ENCODE measurements at places on chromosomes 7 and 10.

- no peak for DNase-seq
These were observed 435.9 kb upstream of the PHF14 start for GRCh38 chr7:10537764-10538163.

GRCh38 chr7:122329145-122329802 lies 24.7 kb upstream of the FEZF1 start:
- DNase-seq, result no peak

DNA sequence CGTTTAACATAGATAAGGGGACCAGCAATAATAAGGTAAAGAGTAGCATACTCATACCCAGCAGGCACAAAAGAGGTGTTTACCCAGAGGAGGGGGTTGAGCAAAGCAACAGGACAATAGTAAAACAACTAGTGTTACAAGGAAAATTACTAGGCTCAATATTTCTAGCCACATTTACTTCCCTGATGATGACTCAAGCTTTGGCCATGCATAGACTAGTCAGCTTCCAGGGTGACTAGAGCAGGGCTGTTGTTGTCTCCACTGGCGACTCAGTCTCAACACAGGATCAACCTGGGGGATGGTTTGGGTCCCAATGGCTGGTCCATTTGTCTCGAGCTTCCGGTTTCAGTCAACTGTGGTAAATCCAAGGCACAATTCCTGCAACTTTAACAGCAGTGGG lies 217.7 kb upstream of the KCND2 start:
- no peak for DNase-seq

- DNase-seq, result no peak
These were observed 7.7 kb downstream of the VWA2 start for GRCh38 chr10:114246679-114247305.

DNA sequence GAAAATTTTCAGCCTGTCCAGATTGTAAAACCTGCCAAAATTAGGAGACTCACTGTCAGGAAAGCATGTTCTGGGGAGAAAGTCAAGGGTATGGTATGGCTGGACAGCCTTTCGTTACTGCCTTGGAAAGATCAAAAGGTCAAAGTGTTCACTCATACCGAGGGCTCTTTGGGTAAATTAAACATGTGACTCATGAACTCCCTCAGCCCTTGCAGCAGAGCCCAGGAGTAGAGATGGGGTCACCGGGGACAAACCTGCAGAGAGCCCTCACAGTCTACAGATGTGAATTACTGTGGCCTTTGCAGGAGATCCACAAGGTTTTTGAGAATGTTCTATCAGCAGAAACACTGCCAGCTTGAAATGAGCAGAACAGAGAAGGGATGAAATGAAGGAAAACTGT lies 275.7 kb downstream of the KLF6 start:
- no peak for DNase-seq

- DNase-seq, result peak; percentile 74
These were observed 290.7 kb downstream of the CCDC3 start for GRCh38 chr10:12710594-12711349.

DNA sequence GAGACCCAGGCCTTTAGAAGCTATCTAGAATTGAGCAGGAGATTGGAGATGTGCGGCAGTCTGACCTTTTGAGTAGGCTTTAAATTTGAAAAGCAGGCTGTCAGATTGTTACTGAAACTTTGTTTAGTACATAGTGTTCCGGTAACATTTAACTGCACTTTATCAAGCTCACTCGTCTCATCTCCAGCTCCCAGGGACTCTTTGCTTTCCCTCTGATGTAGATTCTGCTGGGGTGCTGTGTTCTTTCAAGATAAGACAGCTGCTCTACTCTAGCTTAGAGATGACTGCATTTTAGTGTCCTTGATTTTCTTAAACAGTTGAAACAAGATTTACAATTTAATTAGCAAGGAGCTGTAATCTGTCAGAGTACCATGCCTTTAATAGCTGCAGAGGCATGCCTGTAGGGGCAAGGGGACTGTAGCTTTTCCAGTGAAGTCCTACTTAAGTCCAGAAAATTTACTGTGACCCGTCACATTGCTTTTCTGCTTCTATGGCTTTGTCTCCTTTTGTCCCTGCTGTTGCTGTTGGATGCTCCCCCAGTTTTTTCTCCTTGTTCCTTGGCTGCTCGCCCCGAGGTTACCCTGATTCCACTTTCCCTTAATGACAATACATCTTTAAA lies 56.4 kb upstream of the MTPN start:
- DNase-seq, result no peak

- no peak for DNase-seq
These were observed 307.6 kb downstream of the FRMD4A start for GRCh38 chr10:14022954-14023672.

DNA sequence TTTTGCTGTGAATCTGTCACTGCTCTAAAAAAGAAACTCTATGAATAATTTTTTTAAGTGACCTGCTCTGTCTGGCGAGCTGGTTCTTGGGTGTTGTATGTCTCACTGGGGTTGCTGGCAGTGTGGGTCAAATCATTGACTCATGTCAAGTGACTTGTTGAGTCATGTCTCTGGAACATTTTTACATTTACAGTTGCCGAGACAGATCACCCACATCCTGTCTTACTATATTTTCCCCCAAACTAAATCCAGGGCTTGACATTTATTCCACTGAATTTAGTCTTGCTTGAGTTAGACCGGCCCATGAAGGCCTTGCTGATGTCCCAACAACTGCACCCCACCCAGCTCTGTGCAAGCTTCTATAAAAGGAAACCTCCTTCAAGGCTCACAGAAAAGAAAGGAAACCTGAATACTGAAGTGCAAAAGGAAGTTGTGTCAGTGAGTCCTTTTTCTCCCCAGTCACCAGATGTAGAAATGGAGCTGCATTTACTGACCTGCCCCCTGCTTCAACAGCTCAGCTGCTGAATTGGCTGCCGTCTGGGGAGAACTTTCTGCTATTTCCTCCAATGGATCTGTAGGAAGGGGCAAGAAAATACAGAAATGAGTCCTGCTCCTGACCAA lies 290.3 kb downstream of the TNS3 start:
- DNase-seq, result peak; percentile 10

- DNase-seq, result no peak
These were observed 133.1 kb upstream of the NPS start for GRCh38 chr10:127415901-127416581.

DNA sequence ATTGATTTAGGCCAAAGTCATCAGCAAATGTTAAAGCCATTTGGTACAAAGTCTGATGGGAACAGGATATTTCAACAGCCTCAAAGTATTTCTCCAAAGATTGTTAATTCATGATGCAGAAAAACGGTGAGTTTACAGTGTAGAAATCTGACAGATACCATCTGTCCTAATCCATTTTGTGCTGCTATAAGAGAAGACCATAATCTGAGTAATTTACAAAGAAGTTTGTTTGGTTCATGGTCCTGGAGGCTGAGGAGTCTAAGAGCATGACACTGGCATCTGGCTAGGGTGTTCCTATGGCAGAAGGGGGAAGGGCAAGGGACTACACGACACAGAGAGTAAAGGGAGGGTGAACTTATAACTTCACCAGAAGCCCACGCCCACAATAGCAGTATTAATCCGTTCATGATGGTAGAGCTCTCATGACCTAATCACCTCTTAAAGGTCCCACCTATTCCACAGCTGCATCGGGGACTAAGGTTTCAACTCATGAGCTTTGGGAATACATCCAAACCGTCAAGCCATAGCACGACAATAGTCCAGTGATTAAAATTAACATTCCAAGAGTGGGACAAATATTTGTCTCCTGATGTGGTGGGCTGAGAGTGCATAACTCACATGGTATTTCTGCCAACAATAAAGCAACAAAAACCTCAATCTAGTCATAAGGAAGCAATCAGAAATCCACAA lies 298.6 kb upstream of the AKR1E2 start:
- no peak for DNase-seq

DNA sequence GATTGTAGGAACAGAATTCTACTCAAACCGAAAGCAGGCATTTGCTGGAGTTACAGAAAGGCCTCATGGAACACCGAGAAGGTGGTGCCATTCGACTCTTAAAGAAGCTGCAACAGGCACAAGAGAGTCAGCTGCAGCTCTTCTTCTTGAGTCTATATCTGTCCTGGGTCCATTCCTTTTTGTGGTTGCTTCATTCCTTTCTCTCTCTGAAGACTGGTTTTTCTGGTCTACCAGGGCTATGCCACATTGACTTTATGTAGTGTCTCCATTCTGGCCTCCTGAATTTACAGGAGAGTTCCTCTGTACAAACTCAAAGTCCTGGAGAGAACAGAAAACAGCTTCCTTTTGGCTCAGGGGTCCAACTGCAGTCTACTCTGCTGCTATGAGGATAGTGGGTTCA lies 132.8 kb downstream of the CFTR start:
- DNase-seq, result no peak

GRCh38 chr10:66301078-66301477 lies 624.8 kb upstream of the LRRTM3 start:
- DNase-seq, result no peak

- DNase-seq, result no peak
These were observed 48.3 kb downstream of the PNLIPRP2 start for GRCh38 chr10:116669080-116669479.

DNA sequence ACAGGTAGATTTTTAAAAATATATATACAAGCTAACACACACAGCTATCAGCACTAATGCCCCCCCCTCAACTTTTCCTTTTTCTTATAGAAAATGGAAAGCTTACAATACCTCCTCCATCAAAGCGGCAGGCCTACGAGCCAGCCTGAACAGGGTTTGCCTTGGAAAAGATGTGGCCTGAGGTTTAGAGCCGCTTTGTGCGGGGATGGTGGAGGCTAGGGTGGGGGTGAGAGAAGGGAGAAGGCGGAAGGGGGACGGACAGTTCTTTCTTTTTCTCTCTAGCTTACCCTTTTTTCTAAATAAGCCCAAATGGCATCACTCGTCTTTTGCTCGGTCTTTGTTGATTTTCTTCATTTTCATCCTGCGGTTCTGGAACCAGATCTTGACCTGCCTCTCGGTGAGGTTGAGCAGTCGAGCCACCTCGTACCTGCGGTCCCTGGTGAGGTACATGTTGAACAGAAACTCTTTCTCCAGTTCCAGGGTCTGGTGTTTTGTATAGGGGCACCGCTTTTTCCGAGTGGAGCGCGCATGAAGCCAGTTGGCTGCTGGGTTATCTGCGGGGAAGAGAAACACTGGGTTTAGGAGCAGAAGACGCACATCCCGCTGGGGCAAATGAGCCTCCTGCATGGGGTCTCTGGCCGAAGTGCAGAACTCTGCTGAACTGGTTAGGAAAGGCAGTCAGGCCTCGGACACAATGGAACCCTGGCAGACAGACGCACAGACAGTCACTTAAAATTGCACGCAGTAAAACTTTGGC lies 1.9 kb downstream of the HOXA9 start:
- no peak for DNase-seq

DNA sequence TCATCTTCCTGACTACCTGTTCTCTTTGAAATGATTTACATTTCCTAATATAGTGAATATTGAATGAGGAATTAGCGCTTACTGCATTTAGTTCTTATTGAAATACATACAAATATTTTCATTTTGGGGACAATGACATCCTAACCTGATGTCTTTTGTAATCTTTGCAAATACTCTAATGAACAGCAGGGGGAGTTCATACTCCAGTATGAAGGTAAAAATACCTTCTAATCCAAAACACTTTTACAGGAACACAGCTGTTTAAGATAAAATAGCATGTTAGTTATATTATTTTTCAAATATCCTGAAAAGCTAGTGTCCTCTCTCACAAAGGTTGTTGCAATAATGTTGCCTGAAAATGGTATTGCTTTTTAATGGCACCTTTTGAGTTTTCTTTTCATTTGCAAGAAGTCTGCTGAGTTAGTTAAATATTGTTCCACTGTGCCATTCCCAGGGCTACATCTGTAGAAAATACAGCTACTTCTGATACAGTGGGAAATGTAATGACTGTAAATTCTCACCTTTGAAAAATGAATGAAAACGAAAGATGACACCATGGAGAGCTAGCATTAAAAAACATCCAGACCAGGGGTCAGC lies 400.0 kb downstream of the PHF14 start:
- no peak for DNase-seq

GRCh38 chr10:120260456-120260855 lies 196.6 kb upstream of the PLPP4 start:
- DNase-seq, result no peak

GRCh38 chr10:132587175-132587574 lies 49.6 kb downstream of the INPP5A start:
- DNase-seq, result no peak

GRCh38 chr10:10223131-10223530 lies 794.5 kb upstream of the CELF2 start:
- no peak for DNase-seq

GRCh38 chr7:46839651-46840050 lies 742.3 kb downstream of the TNS3 start:
- DNase-seq, result no peak

- no peak for DNase-seq
These were observed 33.0 kb downstream of the JAKMIP3 start for GRCh38 chr10:132098539-132099388.

DNA sequence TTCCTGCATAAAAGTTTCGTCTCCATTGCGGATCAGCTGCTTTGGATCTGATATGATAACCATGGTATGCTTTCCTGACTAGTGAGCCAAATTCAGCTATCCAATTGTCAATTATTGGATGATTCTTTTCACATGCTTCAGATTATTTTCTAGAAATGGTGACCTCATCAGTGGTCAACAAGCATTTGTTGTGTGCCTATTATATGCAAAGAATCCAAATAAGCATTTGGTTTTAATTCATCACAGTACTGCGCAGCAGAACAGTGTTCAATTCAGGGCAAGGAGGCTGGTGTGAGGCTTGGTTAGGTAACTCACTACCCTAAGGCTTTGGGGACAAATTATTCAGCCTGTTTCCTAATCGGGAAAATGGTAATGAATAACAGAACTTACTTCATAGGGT lies 200.5 kb downstream of the SKAP2 start:
- DNase-seq, result no peak

DNA sequence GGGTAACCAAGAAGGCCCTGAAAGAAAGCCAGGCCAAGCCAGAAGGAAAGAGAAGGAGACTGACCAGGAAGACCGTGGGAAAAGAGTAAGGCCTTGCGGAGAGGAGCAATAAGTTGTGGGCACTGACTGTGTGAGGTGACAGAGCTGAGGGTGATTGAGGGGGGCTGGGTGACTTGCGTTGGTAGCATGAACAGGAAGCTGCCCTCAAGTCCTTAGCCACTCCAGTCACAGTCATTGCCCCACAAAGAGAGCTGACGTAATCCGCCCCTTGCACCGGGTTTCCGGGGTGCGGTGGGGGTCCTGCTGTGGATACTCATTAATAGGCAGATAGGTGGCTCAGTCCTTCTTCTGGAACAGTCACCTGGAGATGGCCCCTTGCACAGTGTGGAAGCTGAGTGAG lies 16.1 kb upstream of the DMBT1 start:
- DNase-seq, result no peak

- DNase-seq, result no peak
These were observed 232.1 kb upstream of the GRB10 start for GRCh38 chr7:51014811-51015210.

DNA sequence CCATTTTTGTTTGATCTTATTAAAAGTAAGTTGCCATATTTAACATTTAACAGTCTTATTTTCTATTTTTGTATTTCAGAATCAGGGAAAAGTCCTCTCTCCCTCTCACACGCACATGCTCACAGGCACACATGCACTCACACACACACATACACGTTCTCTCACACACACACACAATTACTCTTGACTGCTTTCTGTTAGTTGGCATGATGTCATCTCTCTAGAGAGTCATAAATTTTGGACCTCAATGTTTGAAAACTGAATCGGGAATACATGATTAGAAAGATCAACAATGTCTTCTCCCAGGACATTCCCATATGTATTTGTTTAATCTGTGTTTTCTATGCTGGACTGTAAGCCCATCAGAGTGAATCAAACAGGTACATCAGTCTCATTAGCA lies 165.7 kb upstream of the AHR start:
- no peak for DNase-seq

Data from stimulated activated CD4-positive, alpha-beta T cell treated with anti-CD3 and anti-CD28 coated beads, Interleukin-4, amount 100 ng/mL, for 48 hours (primary cell).